WERI-Rb-1 (cell line): ENCODE measurements at places on chromosomes 16 and 17.
A peak's percentile ranks its signal among the peaks of the same experiment; 100 is the strongest.

- no peak for DNase-seq
Measured at GRCh38 chr17:34236281-34236892, 18.7 kb upstream of the CCL2 start.

- DNase-seq, result no peak
Measured at GRCh38 chr16:29996766-29997250, 767 bp downstream of the INO80E start.

GRCh38 chr17:67493812-67494211 lies 116.7 kb downstream of the PITPNC1 start:
- no peak for DNase-seq

GRCh38 chr16:16059895-16060590 lies 110.6 kb downstream of the ABCC1 start:
- DNase-seq, result no peak

GRCh38 chr16:26909623-26910022 lies 157.1 kb upstream of the C16orf82 start:
- no peak for DNase-seq

GRCh38 chr17:60151355-60151754 lies 1.6 kb downstream of the CA4 start:
- peak; percentile 67 for DNase-seq

GRCh38 chr17:79255456-79255855 lies 180.8 kb downstream of the ENGASE start:
- DNase-seq, result no peak

GRCh38 chr16:55502801-55503366 lies 6.0 kb upstream of the LPCAT2 start:
- peak; percentile 44 for DNase-seq

DNA sequence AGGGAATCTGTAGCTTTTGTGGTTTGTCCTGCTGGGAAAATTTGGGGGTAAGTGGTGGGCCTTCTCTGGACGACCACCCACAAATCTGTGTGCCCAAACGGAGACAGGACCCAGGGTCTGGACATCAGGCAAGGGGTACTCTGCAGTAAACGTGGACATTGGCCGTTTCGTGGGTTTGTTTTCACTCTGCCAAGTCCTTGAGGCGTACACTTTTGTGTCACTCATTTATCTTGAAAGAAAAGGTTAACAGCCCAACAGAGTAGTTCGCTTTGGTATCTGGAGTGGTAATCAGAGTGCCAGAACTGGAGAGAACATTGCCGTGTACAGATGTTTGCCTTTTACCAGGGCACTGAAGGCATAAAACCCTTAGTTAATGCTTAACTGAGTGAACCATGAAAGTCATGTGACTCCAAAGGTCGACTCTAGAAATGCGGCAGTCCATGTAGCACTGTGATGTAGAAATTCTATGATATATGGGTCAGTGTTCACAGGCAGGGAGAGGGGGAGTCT lies 15.4 kb downstream of the NAA60 start:
- DNase-seq, result no peak

DNA sequence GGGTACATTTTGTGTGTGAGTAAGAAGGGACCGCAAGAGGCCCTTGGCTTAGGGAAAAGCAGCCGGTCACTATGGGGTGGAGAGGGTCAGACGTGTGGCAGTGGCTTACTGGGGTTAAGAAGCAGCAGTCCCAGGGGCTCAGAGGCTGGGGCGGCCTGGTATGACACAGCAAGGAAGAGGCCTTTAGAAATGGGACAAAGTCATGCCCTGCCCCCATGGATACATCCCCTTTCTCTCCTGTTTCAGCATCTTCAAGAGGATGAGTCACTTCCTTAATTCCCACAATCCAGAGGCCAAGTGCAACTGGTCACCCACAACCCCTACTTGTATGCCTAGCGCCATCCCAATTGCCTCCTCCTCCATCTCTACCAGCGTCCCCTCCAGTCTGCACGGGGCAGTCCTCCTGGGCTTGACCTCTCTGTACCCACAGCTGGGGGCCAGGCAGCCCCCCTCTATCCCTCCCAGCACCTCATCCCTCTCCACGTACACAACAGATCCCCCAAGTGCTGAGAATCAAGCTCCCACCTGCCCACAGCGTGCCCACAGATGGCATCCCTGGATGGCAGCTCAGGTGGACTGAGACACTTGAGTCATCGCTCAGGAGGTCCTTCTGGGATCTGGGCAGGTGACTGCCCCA lies 6.9 kb upstream of the EFTUD2 start:
- peak; percentile 41 for DNase-seq

- DNase-seq, result no peak
Measured at GRCh38 chr17:17129466-17129865, 76.7 kb downstream of the PLD6 start.

- DNase-seq, result no peak
Measured at GRCh38 chr16:89100601-89101302, 7.1 kb downstream of the ACSF3 start.

- no peak for DNase-seq
Measured at GRCh38 chr16:12208341-12209035, 232.0 kb downstream of the SNX29 start.

DNA sequence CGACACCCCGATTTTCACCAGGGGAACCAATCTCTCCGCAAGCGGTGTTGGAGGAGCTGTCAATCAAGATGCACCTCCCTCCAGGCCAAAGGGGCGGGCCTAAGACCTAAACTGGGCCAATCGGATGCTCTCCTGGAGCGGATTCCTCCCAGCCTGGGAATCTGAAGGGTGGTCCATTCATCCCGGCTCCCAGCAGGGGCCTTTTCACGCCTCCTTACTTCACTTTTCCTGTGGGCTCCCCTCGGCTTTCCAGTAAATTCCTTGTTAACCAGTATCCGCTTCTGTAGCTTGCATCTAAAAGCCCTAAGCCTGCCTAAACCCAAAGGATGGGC lies 17.1 kb downstream of the C16orf74 start:
- no peak for DNase-seq

DNA sequence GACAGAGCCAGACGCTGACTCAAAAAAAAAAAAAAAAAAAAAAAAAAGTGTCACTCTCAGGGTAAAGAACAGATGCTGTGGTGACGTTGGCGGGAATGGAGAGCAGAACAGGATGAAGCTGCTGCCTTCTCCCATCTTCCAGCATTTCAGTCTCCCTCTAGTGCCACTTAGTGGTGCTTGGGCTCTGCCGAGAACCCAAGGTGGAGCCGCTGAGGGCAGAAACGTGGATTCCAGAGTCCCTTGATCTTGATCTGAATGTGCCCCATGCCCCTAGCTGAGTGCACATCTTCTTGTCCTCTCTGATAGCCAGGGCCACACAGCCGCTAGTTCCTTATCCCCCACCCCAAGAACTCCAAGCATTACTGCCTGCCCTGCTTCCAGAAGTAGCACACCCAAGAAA lies 43.2 kb upstream of the FA2H start:
- DNase-seq, result no peak

DNA sequence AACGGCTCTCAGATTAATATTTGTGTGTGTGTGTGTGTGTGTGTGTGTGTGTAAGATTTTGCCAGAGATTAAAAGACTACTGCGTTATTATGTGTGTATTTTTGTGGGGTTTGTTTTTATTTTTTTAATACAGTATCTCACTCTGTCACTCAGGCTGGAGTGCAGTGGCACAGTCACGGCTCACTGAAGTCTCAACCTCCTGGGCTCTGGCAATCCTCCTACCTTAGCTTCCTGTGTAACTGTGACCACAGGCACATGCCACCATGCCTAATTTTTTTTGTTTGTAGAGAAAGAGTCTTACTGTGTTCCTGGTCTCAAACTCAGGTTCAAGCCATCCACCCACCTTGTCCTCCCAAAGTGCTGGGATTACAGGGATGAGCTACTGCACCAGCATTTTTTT lies 87.2 kb downstream of the CYB561 start:
- DNase-seq, result no peak

- no peak for DNase-seq
Measured at GRCh38 chr17:47803201-47803600, 18.4 kb downstream of the OSBPL7 start.

- no peak for DNase-seq
Measured at GRCh38 chr16:1145383-1146100, 7.4 kb upstream of the CACNA1H start.

DNA sequence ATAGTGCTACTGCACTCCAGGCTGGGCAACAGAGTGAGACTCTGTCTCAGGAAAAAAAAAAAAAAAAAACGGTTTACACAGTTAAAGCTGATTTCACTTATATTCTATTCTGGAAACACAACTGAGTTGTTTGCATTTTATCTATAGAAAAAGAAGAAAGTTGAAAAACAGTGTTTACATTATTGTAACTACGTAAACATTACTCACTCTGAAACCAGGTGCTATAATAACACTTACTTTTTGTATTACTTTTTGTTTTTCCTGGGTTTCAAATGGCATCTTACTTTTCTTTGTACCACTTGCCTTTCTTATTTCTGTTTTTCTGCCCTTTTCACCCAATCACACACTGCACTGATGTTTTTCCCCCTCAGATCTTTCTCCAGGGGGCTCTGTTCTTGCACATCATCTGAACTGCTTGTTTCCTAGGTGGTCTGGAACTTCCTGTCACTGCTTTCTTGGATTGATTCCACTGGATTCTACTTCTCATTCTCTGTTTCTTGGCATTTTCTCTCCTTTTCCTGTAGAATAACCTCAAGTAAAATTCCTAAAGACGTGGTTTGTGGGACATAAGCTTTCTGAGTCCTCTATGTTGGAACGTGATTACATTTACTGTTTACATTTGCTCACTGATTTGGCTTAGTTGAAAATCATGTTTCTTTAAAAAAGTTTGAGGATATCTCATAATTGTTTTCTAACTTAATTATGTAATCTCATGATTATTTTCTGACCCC lies 142.1 kb downstream of the HS3ST3B1 start:
- no peak for DNase-seq

DNA sequence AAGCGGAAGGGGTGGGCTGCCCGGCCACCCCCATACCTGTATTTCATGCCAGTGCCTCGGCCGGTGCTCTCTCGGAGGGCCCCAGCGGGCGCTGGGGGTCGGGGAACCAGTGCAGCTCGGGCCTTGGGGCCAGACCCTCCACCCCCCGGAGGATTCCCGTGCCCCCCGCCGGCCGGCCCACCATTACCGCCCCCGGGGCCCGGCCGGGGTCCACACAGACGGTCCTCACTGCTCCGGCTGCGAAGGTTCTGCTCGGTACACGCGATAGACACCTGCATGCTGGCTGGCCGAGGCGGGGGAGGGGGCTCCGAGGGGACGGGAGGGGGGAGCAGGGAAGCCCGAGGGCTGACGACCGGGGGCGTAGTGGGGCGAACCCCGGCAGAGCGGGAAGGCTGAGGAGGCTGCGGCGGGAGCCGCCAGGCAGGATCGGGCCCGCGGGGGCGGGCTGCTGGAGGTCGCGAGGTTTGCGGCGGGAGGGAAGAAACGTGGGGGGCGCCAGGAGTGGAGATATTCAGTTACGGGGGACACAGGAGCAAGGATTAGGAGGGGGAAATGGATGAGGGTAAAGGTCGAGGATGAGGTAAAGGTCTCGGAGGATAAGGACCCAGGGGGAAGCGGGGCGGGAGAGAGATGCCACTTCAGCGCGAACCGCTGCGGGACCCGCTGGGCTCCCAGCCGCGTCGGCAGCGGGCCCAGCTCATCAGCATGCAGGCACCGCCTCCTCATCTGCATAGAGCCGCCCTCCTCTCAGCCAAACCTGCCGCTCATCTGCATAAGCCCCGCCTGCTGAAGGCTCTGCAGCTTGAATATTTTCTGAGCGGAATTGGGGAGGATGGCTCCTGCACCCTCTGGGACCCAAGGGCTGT lies at the start of gene KCNAB3:
TSS of gene KCNAB3 (minus strand) at position 699 of the 866 bp plus-strand sequence. CDS start at position 278, 421 bp downstream.
- DNase-seq, result no peak

DNA sequence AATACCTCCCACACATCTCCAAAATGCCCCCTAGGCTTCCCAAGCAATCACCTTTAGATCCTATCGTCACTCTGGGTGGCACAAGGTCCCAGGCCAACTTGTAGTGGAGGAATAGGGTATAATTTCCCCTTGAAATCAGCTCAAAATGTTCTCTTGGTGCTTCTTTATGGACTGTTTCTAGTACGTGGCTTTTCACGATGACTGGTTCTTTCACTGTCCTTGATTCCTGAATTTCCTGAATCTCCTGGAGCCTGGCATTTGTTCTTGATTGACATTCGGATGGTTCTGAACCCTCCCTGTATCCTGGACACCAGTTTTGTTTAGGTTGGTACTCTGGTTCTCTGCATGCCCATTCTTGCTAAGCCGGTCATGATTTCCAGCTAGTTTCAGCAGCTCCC lies 6.9 kb upstream of the VPS53 start:
- no peak for DNase-seq

GRCh38 chr16:53695070-53695469 lies 8.6 kb downstream of the RPGRIP1L start:
- DNase-seq, result no peak

DNA sequence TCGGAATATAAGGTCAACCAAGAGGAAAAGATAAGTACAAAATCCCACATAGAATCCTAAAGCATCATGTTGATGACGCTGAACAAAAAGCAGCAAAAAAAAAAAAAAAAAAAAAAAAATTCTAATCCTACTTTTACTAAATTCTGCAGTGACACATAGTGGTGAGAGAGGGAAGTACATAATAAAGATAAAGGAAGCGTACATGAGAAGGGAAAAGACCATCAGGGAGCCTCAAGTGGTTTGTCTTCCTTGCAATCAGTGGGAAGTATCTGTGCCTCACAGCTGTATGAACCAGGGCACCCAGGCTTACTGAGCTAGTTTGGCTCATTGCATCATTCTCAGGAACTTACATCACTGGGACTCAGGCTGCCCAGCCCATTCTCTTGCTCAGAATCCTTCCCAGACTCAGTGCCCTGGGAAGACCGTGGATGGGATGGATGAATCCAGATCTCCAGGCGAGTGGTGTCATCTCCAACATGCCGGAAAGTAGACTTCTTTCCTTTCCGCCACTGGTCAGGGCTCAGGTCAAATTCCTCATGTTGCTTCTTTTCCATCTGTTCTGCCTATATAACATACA lies 21.2 kb downstream of the SMG6 start:
- DNase-seq, result no peak

DNA sequence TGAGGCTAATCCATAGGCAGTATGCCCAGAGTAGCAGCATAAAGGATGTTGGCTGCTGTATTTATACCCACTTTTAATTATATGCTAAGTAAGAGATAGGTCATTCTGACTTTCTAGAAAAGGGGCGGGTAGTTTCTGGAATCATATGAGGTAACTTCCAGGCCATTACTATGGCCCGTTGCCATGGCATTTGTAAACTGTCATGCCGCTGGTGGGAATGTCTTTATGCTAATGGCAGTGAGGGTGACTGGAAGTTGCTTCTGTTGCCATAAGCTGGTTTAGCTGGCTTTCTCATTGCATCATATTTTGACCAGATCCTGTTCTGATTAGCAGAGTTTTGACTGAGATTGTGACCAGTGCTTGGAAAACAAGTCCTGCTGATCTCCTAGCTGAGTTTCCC lies 929.6 kb upstream of the CDH8 start:
- no peak for DNase-seq

GRCh38 chr17:51435641-51436091 lies 175.3 kb downstream of the UTP18 start:
- peak; percentile 78 for DNase-seq

GRCh38 chr17:76623271-76624146 lies 20.0 kb downstream of the ST6GALNAC1 start:
- DNase-seq, result peak; percentile 84
